ENCODE measurements at places on chromosomes 1 and 21.

- DNase-seq: no peak
Observed at GRCh38 chr1:111801071-111801850, 45.6 kb downstream of the DDX20 start.

DNA sequence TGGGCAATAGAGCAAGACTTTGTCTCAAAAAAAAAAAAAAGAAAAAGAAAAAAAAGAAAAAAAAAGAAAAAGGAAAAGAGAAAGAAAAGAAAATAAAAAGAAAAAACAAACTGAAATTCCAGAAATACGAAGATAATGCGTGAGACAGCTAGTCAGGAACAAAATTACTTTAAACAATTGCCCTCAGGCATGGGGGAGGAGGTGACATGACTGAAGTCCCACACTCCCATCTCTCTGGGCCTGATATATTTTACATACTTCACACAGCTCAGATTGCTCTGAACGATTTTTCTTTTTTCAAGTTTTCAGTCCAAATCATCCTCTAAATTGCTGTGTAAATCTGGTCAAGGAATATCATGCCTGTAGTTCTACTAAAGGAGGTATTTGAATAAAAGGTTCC, 409.5 kb upstream of the DEPDC1 start:
- DNase-seq: no peak

DNA sequence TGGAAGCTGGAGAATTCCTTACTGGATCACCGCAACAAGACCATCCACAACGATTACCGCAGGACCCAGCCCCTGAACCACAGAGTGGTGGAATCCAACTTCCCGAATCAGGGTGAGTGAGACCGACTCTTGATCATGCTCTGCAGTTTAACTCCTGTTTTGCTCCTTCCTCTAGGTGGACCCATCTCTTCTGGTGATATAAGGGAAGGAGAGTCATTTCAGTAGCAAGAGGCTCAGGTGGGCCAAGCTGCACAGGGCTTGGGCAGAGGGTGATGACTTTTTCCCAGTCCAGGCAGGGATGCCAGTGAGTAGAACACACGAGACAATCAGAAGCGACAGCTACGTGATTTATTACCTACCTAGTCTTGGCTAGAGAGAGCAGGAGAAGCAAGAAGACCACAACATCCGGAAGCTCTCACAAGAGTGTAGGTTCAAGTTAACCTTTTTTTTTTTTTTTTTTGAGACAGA, 25.2 kb downstream of the CA6 start:
- DNase-seq: no peak

GRCh38 chr1:93437976-93438605, 9.8 kb upstream of the FNBP1L start:
- no peak for DNase-seq

- DNase-seq: no peak
Observed at GRCh38 chr1:206686478-206687249, 2.0 kb downstream of the MAPKAPK2 start.

DNA sequence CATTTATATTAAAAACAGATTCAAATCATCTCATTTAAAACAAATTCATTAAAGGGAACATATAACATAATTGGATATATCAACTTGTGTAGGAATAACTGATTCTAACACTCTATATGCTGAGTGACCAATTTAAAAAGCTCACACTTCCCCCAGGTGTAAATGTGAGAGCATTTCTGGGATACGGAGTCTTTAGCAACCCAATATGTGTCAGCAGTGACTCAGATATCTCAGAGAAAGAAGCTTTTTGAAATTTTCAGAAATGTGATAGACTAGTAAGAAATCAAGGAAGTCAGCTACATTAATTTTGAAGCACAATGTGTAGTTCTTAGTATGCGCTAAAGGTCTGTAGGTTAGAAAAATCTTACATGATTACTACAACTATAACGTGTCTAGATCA, 87.9 kb upstream of the SERTAD4 start:
- no peak for DNase-seq

DNA sequence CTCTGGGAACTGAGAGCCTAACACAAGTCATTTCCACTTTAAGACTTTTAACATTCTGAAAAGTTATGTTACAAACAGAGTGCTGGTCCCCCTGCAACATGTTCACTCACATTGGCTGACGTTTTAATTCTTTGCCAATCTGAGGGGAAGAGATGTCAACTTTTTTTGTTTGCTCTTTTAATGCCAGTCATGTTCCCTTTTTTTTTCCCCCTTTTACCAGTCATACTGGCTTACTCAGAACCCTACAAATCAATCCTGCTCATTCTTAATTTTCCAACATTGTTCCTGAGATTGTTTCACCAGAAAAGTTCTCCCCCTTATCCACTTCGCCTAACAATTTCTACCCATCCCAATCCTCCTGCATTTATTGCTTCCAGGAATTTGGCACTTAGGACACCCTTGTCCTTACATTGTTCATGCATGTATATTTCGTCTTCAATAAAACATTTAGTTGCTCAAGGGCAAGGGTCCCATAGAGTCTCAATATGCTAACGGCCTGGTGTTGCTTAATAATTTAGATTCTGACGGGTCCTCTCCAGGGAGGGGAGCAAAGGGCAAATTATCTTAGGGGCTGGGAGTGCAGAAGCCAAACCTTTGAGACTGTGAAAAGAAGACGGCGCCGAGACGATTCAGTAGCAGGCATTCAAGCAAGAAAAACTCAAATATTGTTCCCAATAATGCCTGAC, 624 bp upstream of the CR1L start:
- DNase-seq: no peak

DNA sequence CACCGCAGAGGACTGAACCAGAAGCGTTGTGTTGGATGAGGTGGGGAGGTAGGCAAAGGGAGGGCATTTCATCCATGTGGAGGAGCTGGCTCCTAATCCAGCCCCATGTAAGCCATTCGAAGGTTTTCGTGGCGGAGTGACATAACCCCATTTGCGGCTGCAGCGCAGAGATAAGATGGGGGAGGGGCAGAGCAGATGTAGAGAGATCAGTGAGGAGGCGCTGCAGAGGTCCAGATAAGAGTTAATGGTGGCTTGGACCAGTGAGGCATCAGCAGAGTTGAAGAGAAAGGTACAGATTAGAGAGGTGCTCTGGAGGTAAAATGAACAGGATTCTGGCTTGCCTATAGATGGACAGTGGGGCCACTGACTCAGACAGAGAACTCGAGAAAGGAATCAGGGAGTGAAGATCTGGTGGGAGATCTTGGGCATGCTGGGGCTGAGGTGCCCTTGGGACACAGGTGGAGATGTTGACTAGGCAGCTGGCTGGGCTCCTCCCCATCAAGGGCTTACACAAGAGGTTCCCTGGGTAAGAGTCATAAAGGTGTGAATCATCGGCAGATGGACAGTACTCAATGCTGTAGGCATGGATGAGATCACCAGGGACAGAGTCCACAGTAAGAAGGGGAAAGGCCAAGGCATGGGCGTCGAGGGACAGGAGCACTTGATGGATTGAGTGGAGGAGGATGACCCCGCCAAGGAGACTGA, 7.8 kb upstream of the PTPRF start:
- DNase-seq: no peak

- DNase-seq: no peak
Observed at GRCh38 chr1:66237042-66237441, 296.9 kb upstream of the SGIP1 start.

DNA sequence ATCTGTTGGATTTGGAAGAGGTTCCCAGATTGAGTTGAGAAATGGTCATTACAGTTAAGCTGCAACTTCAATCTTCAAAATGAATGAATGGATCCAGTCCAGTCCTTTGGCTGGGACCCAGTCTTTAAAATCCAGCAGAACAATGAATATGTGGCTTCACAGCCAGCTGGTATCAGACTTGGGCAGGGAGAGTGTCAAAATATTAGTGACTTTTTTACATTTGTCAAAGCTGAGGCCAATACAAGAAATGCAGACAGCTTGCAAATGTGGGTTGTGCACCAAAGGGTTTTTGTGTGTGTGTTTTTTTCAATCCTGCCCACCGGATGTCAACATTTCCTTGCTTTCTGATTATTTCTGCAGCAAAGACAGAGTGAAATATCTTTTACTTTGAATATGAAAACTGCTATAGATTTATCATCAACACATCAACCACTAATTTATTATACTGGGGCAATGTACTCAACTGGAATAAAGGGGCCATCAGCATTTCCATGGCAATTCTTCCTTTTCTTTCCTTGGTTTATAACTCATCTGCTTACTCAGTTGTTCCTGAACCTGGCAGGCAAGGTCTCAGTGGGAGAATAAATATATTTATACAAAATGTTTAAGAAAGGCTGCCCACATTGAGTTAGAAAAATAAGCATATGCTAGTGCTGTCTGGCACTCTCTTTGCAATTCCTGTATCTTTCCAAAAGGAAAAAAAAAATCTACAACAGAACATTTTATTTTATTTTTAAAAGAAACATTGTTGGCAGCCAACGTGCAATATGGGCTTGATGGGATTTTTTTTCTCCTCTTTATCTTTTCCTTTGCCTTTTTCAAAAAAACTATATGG, 491.6 kb upstream of the C1orf87 start:
- no peak for DNase-seq

- no peak for DNase-seq
Observed at GRCh38 chr1:57082711-57083439, 117.1 kb upstream of the C8B start.

GRCh38 chr1:228842094-228842775, 107.0 kb downstream of the RHOU start:
- no peak for DNase-seq
